ENCODE measurements at places on chromosomes 13 and 19.

DNA sequence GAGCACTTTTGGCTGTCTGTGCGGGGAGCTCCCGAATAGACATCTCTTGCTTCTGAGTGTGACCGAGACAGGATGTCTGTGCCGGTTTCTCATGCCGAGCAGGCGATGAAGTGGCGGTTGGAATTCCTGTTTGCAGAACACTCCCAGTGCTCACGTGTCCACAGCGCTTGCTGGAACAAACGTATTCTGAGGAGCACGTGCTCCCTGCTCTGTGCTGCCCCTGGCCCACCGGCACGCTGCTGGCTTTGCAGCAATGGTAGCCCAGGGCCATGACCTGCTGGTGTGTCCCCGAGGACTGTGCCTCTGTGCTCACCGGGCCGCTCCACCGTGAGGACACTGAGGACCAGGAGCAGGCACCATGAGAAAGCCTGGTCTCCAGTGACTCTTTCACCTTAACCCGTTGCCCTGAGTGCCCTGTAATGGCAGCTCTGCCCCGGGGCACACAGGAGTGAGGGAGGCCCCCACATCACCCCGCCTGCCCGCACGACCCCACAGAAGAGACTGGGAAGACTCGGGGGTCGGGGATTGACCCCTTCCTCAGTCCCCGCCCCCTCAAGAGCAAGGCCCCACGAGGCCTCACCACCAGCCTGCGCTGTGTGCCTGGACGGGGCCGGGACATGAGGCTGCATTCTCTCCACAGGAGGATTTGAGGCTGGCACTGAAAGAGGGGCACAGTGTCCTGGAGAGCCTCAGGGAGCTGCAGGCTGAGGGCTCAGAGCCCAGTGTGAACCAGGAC, 40.0 kb upstream of the F7 start:
- H3K27me3 ChIP-seq, result no peaks in the 10 kb centered on the region
- no peaks in the 10 kb centered on the region for H3K4me1 ChIP-seq
- H3K4me3 ChIP-seq, result no peak overlapping the region
- ATAC-seq, result peak; percentile 13
- no peaks in the 10 kb centered on the region for H3K36me3 ChIP-seq
- H3K27ac ChIP-seq, result no peak overlapping the region

DNA sequence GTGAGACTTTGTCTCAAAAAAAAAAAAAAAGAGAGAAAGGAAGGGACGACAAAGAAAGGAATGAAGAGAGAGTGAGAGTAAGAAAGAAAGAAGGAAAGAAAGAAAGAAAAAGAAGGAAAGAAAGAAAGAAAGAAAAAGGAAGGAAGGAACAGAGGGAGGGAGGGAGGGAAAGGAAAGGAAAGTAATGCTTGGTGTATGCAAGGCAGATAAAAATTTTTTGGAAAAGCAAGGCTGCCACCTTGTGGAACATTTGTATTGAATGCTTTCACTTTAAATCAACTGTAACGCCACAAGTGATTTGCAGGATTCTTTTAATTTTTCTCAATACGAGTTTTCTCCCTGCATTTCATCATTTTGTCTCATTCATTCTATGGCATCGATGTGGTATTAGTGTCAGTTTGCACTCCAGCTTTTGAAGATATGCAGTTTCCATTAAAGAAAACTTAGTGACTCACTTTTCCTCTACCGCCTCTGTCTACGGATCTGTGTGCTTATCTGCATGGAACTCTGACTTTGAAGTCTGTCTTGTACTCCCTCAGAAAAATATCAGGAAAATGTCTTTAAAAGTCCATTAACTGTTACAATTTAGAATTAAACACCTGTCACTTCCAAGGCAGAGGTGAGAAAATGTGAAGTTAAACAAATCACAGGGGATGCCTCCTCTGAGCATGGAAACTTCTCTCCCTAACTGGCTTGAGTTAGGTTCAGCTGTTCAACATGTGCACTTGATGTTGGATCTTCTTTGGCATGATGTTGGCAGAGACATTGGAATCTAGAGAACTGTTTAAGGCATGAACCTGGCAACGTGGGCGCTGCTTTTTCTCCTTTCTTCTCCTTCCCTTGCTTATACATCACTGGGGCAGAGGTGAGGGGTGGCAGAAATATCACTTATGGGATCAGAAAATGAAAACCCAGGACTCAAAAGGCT, 20.0 kb upstream of the ZDHHC20 start:
- H3K36me3 ChIP-seq, result no peaks in the 10 kb centered on the region
- no peaks in the 10 kb centered on the region for H3K27me3 ChIP-seq
- no peak overlapping the region for H3K27ac ChIP-seq
- no peak for ATAC-seq

DNA sequence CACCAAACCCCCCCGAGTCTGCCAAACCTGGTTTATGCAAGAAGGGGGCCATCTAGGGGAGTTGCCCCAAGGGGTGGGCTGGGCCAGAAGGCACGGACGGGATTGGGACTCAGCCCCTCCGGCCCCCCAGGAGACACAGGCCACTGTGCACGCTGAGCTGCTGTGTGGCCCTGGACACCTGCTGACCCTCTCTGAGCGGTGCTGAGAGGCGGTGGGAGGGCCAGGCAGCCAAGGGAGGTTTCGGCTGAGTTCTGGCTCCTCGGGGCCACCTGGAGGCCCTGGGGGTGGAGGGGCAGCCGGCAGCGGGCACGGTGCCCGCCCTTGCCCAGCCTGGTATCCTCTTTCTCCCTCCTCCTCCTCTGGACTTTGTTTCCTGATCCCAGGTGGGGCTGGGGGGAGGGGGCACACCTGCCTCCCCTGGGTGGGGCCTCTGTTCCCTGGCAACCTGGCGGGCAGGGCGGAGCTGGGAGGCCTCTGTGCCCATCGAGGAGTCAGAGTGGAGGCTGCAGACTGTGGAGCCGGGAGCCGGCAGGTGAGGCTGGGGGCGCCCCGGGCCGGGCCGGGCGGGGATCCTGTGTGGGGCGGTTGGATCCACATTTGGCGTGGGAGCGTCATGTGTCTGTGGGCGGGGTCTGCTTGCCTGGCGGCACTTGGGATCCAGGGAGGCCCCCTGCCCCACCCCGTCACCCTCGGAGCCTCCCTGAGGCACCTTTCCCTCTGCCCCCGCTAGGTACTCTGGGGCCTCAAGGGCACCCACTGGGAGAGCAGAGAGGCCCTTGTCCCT, at the start of gene MISP:
MISP (plus strand) TSS at position 473 of the 784 bp plus-strand sequence. CDS start 5,835 bp downstream, outside the sequence.
- peaks cover 12% of the 10 kb centered on the region for H3K27me3 ChIP-seq
- no peaks in the 10 kb centered on the region for H3K4me1 ChIP-seq
- no peak within 1 kb of the TSS for H3K4me3 ChIP-seq
- H3K27ac ChIP-seq, result no peak within 1 kb of the TSS
- no peak for ATAC-seq

- no peak overlapping the region for H3K27ac ChIP-seq
- H3K4me3 ChIP-seq, result no peak overlapping the region
- H3K27me3 ChIP-seq, result no peaks in the 10 kb centered on the region
- ATAC-seq, result no peak
Measured at GRCh38 chr13:59230484-59231264, 933.1 kb downstream of the DIAPH3 start.

DNA sequence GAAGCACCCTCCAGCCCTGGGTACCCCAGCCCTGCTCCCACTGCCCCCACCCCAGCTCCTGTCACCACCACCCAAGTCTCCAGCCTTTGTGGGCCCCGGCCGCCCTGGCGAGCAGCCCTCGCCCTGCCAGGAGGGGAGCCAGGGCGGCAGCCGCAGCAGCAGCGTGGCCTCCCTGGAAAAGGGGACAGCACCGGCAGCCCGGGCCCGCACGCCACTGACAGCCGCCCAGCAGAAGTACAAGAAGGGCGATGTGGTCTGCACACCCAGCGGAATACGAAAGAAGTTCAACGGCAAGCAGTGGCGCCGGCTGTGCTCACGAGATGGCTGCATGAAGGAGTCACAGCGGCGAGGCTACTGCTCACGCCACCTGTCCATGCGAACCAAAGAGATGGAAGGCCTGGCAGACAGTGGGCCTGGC, 3.9 kb downstream of the CIC start:
- no peak for ATAC-seq
- H3K27ac ChIP-seq, result no peak overlapping the region
- H3K27me3 ChIP-seq, result no peaks in the 10 kb centered on the region
- no peak overlapping the region for H3K4me3 ChIP-seq
- peaks cover 37% of the 10 kb centered on the region for H3K36me3 ChIP-seq
- peaks cover 46% of the 10 kb centered on the region for H3K4me1 ChIP-seq

DNA sequence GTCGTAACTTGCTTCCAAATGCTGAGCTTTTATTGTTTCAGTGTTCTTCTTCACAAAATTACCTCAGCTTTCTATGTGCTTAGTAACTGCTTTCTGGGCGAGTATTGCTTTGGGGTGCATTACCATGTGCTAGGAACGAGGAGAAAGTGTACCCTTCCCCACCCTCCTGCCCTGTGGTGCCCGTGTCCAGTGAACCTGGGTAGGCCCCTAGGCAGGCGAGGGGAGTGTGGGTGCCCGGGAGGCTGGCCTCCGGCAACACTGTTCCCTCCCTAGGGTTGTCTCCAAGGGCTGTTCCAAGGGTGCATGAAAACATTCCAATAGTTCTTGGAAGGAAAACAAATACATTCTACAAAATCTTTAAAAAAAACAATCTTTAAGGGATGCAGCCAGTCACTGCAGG, 216.5 kb upstream of the SOX1 start:
- H3K27ac ChIP-seq, result no peak overlapping the region
- H3K4me3 ChIP-seq, result no peak overlapping the region
- no peaks in the 10 kb centered on the region for H3K27me3 ChIP-seq
- ATAC-seq, result no peak
- H3K36me3 ChIP-seq, result no peaks in the 10 kb centered on the region

DNA sequence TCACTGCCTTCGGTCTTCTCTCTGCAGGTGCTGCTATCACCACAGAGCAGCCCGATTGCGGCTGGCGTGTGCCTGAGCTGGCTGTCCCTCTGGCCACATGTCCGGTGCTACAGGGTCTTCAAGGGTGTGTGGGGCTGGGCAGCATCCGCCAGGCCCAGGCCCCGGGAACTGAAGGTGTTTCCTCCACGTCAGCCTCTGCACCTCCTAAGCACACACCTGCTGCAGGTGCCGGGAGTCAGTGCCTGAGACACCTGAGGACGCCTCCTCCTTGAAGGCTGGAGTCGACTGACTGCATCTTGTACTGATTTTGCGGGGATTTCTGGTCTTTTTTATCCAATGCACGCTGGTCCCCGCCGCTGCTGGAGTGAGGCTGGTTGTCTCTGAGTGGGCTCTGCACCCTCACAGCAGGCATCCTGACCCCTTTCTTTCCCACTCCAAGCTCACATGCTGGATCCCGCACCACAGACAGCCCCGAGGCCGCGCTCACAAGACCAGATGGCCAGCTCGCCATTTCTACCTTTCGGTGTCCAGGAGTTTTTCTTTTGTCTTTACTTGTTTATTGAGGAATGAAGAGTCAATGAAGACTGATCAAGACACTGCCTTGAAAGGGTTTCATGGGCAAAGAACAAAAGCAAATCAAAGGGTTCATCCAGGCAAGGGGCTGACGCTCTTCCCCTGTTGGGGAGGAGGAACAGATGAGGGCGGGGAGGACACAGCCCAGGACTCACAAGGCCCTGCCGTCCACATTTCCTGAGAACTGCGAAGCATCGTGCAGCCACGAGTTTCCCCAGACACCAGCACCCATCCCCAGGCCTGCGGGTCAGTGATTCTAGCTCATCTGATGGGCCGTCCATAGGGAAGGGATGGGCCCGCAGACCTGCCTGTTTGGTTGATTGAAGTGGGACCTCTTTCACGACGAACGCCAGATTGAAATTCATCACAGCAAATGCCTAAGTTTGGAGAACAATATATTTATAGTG, 203.8 kb upstream of the SOX1 start:
- ATAC-seq, result no peak
- H3K4me1 ChIP-seq, result no peaks in the 10 kb centered on the region
- H3K36me3 ChIP-seq, result no peaks in the 10 kb centered on the region
- no peaks in the 10 kb centered on the region for H3K27me3 ChIP-seq

GRCh38 chr19:18122424-18122823, 24.8 kb downstream of the MAST3 start:
- H3K36me3 ChIP-seq, result peaks cover 31% of the 10 kb centered on the region
- no peaks in the 10 kb centered on the region for H3K27me3 ChIP-seq
- no peak overlapping the region for H3K4me3 ChIP-seq

DNA sequence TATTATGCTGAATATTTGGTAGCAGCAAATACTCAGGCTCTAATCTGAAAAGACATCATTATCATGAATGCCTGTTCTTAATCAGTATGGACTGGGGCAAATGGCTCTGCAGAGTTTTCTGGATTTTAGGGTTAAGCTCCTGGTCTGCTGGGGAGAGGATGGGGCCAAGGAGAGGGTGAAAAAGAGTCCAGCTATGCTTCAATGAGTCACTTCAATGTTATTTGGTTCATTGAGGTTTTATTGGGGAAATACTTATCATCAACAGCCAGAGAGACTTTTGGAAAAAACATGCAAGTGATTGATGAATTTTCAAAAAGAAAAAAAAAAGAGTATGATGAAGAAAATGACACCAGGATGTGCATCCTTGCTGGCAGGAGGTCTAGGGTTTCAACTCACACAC, 278.3 kb downstream of the UQCRFS1 start:
- H3K4me3 ChIP-seq, result no peak overlapping the region
- H3K27me3 ChIP-seq, result no peaks in the 10 kb centered on the region
- H3K36me3 ChIP-seq, result no peaks in the 10 kb centered on the region
- no peak overlapping the region for H3K27ac ChIP-seq

- H3K4me1 ChIP-seq, result no peaks in the 10 kb centered on the region
- no peaks in the 10 kb centered on the region for H3K27me3 ChIP-seq
- H3K36me3 ChIP-seq, result no peaks in the 10 kb centered on the region
- no peak overlapping the region for H3K4me3 ChIP-seq
Measured at GRCh38 chr13:92500192-92500591, 726.4 kb upstream of the GPC6 start.

- no peak overlapping the region for H3K4me3 ChIP-seq
- H3K36me3 ChIP-seq, result no peaks in the 10 kb centered on the region
- ATAC-seq, result peak; percentile 32
- H3K4me1 ChIP-seq, result peaks cover 7% of the 10 kb centered on the region
- H3K27me3 ChIP-seq, result peaks cover 68% of the 10 kb centered on the region
Measured at GRCh38 chr13:112073245-112074138, 6.5 kb downstream of the SOX1 start.

DNA sequence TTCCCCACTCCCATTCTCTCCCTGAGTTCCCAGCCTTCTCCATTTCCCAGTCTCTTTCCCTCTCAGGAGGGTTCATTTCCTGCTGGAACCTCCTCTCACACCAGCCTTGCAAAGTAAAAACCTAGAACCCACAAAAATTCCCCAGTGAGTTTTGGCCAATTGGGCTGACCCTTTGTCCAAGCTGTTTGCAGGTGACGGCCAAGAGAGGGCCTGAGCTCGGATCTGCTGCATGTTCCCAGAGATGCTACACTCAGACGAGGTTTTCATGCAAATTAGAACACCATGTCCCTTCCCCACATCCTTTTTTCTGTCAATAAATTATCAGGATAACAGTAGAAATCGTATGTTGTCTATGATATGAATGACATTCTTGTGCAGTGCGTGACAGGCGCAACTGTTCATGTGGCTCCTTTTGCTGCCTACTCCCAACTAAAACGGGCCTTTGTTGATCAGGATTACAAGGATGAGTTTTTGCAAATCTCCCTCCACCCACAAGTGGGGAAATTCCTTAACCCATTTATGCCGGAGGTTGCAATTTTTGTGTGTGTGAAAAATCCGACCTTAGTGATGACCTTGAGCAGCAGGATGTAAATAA, 149.5 kb downstream of the CACNA1A start:
- ATAC-seq, result no peak
- no peak overlapping the region for H3K4me3 ChIP-seq
- no peak overlapping the region for H3K27ac ChIP-seq
- peaks cover 41% of the 10 kb centered on the region for H3K27me3 ChIP-seq

GRCh38 chr19:28700176-28700575, 512.8 kb downstream of the UQCRFS1 start:
- H3K36me3 ChIP-seq, result no peaks in the 10 kb centered on the region
- H3K4me3 ChIP-seq, result no peak overlapping the region
- ATAC-seq, result no peak

- no peak overlapping the region for H3K4me3 ChIP-seq
- no peak overlapping the region for H3K27ac ChIP-seq
- H3K36me3 ChIP-seq, result no peaks in the 10 kb centered on the region
- no peaks in the 10 kb centered on the region for H3K27me3 ChIP-seq
- H3K4me1 ChIP-seq, result no peaks in the 10 kb centered on the region
Measured at GRCh38 chr13:35835989-35836388, 295.2 kb downstream of the DCLK1 start.
